Activated naive CD4-positive, alpha-beta T cell treated with anti-CD3 and anti-CD28 coated beads, Interleukin-2, amount 50 U/mL, for 16 hours (primary cell): ENCODE measurements at places on chromosomes 13 and 19.
A peak's percentile ranks its signal among the peaks of the same experiment; 100 is the strongest.

DNA sequence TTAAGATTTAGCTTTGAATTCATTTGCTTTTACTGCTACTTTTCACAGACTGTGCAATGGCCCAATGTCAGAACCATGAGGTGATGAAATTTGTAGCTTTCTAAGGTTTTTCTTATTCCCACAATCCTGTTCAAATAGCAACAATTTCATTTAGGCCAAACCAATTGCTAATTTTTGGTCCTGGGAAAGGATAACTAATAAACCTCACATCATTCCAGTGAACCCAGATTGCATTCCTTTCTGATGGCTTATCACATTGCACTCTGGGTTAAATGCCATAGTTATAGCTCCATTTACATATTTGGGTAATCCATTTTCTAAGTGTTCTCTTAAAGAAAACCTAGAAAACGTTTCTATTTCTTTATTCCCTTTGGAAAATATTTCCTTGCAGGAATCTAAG, 22.9 kb upstream of the POMP start:
- no peak for DNase-seq

GRCh38 chr13:110592665-110593064, 22.7 kb upstream of the NAXD start:
- DNase-seq = no peak

DNA sequence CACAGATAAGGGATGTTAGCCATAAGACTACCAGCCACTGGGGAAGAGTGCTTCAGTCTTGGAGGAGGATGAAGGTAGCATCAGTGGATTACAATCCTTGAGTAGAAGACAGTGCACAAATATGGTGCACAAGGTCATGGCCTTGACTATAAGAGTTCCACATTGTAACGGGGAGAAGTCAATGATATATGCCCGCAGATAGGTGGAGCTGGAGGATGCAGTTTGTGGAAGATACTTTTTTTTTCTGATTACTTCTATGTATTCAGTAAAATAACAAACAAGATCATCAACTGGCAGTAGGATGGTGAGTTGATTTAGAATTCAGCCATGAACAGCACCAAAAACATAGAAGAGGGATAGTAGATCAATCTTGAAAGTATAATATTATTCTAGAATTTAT, 926.8 kb upstream of the MIR17HG start:
- DNase-seq = no peak

GRCh38 chr13:30744056-30744680, 8.8 kb downstream of the ALOX5AP start:
- DNase-seq = peak; percentile 68

GRCh38 chr19:33303791-33304345, 1.5 kb upstream of the CEBPA start:
- no peak for DNase-seq

DNA sequence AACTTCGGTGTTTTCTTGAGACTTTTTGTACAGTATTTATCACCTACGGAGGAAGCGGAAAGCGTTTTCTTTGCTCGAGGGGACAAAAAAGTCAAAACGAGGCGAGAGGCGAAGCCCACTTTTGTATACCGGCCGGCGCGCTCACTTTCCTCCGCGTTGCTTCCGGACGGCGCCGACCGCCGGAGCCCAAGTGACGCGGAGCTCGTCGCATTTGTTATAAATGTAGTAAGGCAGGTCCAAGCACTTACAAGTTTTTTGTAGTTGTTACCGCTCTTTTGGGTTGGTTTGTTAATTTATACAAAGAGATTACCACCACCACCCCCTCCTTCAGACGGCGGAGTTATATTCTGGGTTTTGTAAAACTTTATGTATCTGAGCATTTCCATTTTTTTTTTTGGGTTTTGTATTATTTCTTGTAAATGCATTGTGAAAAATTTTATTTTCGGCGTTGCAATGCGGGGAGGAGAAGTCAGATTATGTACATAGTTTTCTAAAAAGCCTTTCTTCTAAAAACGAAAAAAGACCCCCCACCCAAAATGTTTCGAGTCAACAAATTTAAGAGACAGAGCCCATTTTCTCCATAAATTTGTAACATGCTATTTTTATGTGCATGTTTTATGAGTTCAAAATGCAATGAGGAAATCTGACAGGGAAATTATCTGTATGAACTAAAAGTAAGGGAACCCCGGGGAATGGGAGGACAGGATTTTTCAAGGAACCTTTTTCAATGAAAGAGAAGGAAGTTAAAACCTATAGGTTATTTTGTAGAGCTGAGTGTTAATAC, 2.3 kb downstream of the SOX1 start:
- no peak for DNase-seq

DNA sequence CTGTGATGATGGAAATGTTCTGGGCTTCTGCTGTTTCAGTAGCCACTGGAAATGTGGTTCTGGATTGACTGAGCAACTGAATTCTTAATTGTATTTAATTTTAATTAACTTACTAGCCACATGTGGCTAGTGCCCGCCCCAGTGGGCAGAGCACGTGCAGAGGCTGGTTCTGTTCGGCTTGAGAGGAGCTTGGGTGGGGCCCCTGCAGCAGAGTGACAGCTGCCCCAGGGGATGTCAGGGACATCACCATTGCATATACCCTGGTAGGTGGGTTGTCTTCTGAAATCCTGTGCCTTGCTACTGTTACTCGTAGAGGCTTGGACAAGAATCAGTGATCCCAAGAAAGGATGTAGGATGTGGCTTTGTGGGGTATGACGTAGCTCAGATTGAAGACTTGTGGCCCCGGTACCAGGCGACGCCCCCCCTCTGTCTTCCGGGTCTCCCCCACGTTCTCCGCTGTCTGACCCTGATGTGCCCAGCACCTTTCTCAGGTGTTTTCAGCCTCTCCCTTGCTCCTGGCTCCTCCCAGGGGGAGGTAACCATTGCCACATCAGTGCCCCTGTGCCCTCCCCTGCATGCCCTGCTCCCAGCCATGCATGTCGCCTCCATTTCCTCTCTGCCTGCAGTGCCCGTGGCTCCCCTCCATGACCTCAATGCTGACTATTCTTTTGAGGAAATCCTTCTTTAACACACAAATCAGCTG, 102.6 kb upstream of the RNF113B start:
- DNase-seq = no peak
